AG09319 (cell line): ENCODE measurements at places on chromosomes 12 and 14.

GRCh38 chr12:57063991-57064685, 14.2 kb upstream of the MYO1A start:
- no peak for DNase-seq

GRCh38 chr12:47754881-47755280, 3.8 kb downstream of the RAPGEF3 start:
- DNase-seq, result no peak

GRCh38 chr12:116368196-116369194, 91.0 kb upstream of the MED13L start:
- DNase-seq, result no peak

- DNase-seq, result no peak
These were observed 65.9 kb upstream of the OTOGL start for GRCh38 chr12:80033448-80033847.

- DNase-seq, result no peak
These were observed 17.1 kb downstream of the SLC24A4 start for GRCh38 chr14:92340071-92340470.
